NCI-H1092 (cell line): ENCODE measurements at places on chromosomes 3 and 15.

DNA sequence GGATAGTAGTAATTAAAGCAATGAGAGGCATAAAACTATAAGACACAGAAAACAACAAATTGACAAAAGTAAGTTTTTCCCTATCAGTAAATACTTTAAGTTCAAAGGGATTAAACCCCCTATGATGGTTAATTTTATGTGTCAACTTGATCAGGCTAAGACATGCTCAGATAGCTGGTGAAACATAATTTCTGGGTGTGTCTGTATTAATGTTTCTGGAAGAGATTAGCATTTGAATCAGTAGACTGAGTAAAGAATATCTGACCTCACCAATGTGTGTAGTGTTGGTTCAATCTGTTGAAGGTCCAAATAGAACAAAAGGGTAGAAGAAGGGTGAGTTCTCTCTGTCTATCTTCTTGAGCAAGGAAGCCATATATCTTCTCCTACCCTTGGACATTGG lies 283.3 kb upstream of the GRM7 start:
- DNase-seq = no peak

DNA sequence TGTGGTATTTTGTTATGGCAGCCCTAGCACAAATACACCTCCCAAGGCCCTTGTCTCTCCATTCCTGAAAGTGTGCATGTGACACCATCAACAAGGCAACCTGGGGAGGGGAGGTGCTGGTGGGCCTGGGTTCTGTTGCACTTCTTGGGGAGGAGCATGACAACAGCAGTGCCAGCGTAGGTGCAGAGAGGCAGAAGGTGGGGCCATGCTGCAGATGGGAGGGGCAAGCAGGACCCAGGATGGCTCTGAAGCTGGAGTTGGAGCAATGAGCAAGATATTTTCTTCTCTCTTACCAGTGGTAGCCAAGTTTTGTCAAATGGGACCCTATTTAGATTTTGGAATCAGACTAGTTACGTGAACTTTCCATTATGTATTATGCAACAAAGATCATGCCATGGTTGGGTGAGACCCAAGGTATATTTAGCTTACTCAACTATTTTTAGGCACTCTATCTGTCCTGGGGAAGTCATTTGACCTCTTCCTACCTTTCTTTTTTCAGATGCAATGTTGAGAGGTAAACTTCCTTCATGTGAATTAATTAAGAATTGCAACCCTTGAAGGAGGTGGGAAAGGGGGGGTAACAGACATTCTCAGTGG lies 3.4 kb downstream of the FYCO1 start:
- no peak for DNase-seq

GRCh38 chr3:56864090-56864489 lies 62.3 kb upstream of the ARHGEF3 start:
- DNase-seq = no peak

- DNase-seq = no peak
Measured at GRCh38 chr15:79431636-79432344, at the start of gene MINAR1. Gene MINAR1, plus strand, starts transcription at chr15:79432336. Its CDS starts 23,812 bp downstream, at chr15:79456148.

- peak; percentile 74 for DNase-seq
Measured at GRCh38 chr3:196186651-196187573, 24.3 kb downstream of the ZDHHC19 start.

DNA sequence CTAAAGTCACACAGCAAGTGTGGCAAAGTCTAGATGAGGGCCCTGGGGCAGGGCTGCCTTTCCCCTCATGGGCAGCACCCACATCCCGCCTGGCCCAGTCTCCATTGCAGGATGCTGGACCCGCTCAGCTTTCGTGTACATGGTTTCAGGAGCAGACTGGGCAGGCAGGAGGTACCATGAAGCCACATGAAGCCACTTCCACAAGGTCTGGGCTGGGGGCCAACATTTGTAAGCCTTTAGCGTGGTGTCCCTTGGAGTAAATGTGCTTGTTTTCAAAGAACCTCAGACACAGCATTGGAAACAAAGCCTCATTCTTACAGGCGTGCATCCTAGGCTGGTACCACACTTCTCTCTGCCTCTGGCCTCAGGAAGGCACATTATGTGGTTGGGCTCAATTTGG lies 34.5 kb downstream of the UMPS start:
- DNase-seq = no peak

- DNase-seq = no peak
Measured at GRCh38 chr15:90367576-90367975, 15.5 kb downstream of the ZNF774 start.

- no peak for DNase-seq
Measured at GRCh38 chr15:31483053-31483985, 156.7 kb downstream of the KLF13 start.
